ENCODE measurements at places on chromosomes 4 and X.
A peak's percentile ranks its signal among the peaks of the same experiment; 100 is the strongest.

- DNase-seq = no peak
Observed at GRCh38 chr4:166274136-166274761, 401.2 kb downstream of the TLL1 start.

DNA sequence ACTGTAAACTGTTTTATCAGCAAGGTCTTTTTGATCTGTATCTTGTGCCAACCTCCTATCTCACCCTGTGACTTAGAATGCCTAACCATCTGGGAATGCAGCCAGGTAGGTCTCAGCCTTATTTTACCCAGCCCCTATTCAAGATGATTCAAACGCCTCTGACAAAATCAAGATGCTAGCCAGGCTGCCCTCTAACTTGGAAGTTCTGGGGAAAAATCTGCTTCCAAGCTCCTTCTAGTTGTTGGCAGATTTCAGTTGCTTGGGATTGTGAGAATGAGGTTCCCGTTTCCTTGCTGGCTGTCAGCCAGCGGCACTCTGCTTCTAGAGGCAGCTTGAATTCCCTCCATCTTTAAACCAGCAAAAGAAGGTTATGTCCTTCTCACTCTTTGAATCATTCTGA, 34.7 kb downstream of the LUZP4 start:
- DNase-seq = peak; percentile 28

DNA sequence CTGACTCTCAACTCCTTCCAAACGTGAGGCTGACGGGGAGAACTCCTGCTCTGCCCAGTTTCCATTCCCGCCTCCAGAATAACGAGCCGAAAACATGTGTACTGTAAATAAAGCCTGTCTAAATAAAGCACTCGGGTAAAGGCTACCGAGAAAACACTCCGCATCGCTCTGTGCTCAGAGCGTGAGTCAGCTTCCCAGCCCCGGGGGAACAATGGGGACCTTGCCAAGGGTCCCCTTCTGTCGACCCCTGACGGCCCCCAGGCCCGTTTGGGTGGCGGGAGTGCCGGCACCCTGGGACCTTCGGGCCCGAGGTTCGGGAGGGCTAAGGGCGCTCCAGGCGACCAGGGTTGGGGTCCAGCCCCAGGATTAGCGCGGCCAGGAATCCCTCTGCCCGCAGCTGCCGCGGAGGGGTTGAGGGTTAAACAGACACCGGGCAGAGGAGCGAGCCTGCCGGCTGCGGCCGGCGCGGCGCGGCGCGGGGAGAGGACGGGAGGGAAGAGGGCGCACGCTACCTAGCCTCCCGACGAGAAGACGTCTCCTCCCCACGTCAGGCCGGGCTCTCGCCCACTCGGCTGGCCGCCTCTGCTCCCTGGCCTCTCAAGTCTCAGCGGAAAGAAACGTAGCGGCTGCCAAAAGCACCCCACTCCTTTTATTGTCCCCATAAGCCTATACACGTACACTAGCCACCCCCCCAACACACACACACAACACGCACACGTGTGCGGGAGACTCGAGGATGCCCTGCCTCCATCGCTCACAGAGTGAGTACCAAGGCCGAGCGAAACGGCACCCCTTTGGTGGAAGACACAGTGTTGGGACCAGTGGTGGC, 85.5 kb downstream of the BCOR start:
- DNase-seq = no peak

GRCh38 chrX:140149761-140150160, 184.4 kb upstream of the CXorf66 start:
- DNase-seq = no peak

DNA sequence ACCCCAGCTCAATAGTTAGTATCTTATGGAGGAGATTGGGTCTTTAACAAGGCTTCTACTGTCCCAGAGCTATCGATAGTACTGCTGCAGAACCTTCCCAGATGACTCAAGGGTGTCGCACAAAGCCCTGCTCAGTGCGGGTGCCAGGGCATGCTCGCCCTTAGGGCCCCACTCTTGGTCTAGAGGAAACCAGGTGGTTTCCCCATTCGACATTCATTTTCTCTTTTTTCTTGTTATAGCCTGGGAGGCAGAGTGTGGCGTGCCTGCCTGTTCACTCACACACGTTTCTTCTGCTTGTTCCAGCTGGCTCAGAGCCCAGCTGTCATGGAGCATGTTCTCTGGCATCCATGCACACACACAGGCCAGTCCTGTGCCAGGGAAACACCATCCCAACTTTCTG, 144.5 kb downstream of the SMIM20 start:
- no peak for DNase-seq

DNA sequence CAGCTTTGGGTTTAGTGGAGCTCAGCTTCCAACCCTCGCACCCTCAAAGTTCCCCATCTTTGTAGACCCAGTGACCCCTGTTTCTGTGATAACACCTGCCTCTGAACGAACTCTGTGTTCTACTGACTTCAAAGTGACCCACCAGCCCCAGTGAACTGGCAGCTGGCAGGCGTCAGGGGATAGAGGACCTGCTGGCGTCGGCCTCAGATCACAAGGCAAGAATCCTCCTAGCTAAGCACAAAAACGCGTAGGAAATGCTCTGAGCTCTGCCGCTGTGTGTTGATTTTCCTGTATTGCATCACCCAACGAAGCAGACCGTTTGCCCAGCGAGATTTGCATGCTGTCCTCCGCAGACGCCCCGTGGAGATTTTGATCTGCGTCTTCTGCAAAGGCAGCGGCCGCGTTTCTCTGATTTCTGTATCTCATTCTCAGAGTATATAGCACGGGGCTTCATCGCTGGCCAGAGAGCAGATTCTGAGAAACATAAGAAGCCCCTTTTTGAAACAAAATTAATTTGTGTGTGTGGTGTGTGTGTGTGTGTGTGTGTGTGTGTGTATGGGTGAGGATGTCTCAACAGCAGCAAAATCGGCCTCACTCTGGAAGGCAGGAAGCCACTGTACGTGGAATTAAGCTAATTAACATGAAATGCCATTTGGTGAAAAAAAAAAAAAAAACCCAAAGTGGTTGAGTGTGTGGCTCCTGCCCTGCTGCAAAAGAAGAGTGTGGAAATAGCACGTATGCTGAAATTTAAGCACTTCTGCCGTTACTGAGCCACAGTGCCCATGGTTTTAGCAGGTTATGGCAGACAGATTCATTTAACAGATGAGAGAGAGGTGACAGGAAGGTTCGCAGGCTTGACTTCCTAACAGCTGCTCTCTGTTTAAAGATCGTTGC, 29.2 kb upstream of the ASMTL start:
- DNase-seq = peak; percentile 99

DNA sequence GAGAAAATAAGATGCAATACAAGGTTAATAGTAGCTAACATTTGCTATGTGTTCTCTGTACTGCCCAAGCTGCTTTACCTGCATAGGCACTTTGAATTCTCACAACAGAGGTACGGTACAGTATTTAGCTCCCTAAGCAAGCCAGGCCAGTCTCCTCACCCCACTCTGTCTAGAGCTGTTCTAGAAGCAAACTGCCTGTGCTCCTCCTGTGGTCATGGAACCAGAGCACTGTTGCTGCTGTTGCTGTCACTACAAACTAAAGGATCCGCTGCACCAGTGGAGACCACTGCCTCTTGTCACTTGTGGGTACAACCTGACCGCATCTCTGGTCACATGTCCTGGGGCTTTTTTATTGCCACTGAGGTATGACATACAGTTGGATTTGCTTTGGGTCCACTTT, 19.6 kb downstream of the ZNF330 start:
- DNase-seq = no peak

GRCh38 chr4:8283631-8284121, 14.1 kb downstream of the HTRA3 start:
- no peak for DNase-seq

DNA sequence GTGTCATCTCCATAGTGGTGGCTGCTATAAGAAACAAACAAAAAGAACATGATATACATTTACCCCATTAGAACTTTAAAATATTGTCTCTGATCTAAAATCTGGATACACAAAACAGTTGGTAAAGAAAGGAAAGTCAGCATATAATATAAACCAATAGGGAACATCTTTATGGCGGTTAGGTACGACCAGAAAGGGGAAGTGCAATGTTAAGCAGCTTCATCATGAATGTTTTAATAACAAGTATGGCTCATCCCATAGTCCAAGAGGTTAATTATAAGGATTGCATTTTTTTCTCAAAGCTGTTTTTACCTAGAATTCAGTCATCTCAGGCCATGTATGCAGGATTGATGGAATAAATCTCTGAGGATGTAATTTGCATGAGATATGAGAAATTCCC, 1869.7 kb downstream of the PCDH7 start:
- peak; percentile 8 for DNase-seq

DNA sequence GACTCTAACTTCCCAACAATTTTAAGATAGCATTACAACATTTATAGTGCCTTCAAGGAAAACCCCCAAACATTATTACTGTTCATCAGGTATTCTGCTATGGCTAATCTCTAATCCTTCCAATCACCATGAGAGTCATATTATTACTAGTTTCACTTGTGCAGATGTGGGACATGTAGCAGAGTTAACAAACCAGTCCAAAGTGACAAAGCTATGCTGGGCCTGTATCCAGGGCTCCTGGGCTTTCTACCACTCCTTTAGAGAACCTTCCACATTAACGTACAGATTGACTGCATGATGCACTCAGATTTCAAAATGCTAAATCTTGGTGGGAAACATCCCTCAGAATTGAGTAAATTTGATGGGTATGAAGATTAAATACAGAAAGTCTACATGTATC, 16.4 kb downstream of the CASP3 start:
- no peak for DNase-seq

DNA sequence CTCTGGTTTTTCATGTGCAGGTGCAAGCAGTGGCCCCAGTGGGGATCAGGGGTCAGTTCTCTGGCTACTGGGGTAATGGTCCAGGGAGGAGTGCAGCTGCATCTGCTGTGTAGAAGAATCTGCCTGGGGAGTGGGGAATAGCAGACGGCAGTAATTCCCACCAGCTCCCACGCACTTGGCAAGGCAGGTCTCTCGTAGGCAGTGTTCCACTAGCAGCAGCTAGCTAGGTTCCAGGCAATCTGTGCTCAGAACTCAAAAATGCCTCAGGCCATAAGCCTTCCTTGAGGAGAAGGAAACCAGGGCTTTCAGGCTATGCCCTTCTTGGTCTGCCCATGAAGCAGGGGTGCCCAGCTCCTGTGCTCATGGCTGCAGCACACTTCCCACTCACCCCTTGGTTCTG, 38.8 kb downstream of the DCLK2 start:
- DNase-seq = no peak

DNA sequence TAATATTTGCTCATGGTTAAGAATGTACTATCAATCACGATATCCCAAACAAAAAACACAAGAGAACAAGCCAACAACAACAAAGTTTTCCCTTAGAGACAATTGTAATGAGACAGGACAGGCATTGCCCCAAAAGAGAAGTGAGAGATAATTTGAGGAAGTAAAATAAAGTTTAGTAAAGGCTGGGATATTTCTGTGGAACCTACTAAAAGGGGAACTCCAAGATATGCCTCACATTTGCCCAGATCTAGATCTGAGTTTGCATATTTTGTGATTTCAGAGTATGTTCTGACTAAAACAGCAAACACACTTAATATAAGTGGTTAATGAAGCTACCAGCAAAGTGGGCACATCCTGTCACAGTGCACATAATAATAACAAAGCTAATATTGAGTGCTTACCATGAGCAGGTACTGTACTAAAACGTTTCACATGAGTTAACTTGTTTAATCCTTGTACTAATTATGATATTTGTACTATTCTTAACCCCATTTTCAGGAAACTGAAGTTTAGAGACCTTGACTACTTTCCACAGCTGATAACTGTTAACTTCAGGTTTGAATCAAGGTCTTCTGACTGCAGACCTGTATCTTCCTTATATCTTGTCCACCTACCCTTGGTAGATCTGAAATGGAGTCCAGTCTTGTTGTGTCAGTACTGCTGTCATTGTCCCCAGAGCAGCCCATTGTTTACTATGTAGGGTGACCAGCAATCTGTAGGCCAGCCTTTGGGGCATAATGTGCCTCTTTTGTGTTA, 26.0 kb upstream of the BMP2K start:
- peak; percentile 89 for DNase-seq

- no peak for DNase-seq
Observed at GRCh38 chr4:20354120-20354519, 102.4 kb downstream of the SLIT2 start.

DNA sequence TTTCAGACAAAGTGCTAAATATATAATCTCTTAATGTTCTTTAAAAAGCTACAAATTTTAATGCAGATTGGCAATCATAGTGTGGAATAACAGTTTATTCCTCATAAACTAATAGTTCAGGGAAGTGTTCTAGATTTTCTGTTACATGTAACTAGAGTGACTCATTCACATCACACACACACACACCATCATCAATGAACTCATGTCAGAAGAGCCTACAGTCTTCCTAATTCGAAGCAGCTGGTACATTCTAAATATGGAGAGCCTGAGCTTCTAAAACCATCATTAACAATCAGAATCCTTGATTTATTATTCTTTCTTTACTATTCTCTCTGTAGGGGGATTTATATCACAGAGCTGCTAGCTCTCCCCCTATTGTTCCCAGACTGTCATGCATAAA, 49.6 kb downstream of the DKK2 start:
- DNase-seq = no peak

DNA sequence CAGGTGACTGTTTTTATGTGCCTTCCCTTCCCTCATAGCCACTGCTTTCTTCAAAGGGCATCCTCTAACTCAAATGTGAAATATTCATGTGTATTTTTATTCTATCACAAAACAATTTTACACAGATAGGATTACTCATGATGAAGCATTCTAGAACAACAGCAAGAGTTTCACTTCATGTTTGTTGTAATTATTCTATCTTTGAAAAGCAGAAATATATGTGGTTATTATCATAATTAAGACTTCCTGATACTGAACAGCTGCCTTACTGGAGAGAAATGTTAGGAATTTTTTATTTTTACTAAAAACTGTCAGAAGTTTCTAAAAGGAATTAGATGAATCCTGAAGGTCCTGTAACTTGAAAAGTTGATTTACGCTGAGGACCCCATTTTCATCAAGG, 229.1 kb downstream of the PALLD start:
- DNase-seq = no peak

DNA sequence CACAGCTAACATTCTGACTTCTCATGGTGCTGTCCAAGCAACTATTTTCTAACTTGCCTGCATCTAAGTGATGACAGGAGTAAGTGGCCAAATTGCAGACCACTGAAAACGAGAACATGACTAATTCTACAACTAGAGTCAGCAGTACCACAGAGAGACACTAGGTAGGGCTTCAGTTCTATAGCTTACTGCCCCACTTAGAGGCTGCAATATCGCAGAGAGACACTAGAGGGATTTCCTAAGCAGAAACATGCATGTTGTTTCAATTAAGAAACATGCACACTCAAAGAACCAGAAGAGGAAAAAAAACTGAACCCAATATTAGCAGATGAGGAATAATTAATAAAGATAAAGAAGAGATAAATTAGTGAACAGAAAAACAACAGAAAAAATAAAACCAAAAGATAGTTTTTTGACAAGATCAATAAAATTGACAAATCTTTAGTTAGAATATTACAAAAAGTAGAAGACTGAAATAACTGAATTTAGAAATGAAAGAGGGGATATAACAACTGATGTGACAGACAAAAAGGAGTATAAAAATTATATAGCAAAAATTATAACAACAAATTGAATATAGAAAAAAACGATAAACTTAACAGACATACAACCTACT, 100.8 kb downstream of the SPIN4 start:
- peak; percentile 85 for DNase-seq

All from KBM-7 (cell line).